ENCODE measurements at places on chromosomes 5 and 9.

- DNase-seq, result no peak
Observed at GRCh38 chr5:24161559-24161958, 483.2 kb downstream of the CDH10 start.

DNA sequence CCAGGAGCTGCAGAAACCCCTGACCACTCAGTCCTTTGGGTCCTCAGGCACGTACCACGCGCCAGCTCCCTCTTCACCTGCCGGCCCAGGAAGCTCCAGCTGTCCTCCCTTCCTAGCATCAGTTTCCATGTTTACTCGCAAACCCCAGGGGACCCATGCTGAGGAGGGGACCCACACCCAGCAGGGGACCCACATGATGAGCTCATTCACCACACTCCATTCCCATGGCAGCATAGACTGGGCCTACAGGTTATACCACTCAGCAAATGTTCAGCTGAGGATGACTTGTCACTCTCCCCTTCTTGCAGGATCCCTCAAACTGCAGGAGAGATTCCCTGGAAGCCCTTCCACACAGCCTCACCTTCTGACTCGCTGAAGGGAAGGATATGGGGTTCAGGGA is 73.5 kb upstream of the GALNT10 start:
- DNase-seq, result no peak

GRCh38 chr9:94212531-94212930 is 46.6 kb upstream of the ZNF169 start:
- DNase-seq, result no peak

GRCh38 chr5:15783734-15784133 is 283.8 kb downstream of the FBXL7 start:
- no peak for DNase-seq

DNA sequence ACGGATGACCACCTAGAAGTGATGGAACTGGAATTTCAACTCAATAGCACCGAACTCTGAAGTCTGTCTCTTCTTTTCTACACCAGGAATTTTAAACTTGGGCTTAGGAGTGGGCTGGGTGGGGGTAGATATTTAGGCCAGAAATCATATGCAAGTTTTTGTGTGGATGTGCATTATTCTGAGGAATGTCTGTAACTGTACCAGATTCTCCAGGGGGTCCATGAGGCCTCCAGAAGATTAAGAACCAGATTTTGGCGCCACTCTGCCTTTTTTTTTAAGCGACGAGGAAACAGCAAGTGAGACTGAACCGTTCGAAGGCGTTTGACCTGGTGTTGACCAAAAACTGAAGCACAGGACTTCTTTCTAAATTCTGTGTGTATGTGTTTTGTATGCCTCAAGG is 88.8 kb upstream of the TTC23L start:
- DNase-seq, result no peak

DNA sequence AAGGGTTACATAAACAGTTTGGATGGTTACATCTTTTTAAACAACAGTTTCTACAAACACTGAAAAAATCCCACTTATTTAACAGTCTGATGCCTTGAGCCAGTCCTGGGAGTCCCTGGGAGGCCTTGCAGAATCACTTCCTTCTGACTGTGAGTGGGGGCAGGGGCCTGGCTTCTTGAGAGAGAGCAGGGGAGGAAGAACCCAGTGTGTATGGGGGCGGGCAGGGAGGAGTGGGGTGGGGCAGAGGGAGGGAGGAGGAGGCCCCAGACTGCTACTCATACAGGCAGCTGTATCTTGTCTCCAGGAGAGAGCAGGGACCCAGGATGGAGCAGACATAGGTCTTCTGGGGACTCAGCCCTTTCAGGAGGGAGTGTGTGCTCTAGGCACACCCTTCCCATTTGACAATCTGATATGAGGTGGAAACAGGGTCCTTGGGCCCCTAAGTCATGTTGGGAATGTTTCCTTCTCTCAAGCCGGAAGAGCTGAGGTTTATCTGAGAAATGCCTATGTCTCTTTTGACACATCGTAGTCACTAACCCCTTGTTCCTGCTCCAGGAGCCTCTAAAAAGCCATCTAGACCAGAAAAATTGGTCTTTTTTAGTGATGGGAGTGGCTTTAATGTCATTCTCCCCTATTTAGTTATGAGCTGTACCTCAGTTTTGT is 52.8 kb downstream of the IRF1 start:
- DNase-seq, result no peak

DNA sequence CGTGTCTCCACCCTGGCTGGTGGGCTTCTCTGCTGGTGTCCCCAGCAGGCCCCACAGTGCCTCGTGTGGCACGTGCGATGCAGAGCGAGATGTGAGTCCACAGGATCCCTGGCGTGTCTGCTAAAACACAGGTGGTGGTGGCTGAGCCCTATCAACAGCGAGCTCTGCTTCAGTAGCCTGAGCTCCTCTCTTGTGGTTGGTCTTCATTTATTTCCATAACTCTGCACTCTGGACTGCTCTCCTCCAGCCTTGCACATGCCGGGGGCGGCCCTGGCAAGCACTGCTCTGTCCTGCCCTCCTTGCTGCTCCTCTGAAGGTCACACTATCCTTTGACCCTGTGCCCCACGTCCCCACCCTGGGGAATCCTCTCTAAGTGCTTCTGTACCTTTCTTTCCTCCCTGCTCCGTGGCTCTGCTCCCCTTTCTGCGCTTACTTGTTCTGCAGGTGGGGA is 59.2 kb downstream of the NSUN2 start:
- no peak for DNase-seq

DNA sequence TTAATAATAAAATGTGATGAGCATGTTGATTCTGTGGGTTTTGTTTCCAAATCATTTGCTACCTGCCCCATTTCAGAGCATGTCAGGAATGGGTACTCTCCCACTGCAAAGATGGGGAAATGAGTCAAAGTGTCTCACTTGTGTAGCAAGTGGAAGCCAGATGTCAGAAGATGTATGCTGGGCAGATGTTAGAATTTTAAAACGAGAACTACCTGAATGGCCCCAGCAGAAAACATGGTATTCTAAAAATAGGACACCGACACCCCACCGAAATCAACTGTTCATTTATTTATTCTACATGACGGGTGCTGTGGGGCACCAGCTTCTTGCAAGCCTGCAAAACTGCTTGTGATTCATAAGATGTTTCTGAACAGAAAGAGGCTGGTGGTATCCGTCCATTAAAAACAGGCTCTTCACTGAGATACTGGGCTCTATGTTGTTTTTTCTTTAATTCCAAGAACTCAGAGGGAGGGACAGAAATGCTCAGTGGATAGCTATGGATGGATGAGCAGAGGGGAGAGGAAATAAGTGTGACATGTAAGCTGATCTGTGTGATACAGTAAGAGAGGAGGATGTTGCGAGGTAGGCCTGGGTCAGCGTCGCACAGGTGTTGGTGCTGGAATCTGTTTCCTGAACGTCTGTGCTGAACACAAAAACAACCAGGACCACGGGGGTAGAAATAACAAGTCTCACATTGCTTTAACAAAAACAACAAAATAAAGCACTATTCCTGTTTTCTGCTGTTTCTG is 157.2 kb downstream of the EFNA5 start:
- DNase-seq, result no peak

Measured in SK-N-MC (cell line).